ENCODE measurements at places on chromosomes 1 and 21. TPM values are rescaled to one million over a fixed set of nuclear protein-coding genes. Genes with fewer than 3 reads are reported as not detected.

DNA sequence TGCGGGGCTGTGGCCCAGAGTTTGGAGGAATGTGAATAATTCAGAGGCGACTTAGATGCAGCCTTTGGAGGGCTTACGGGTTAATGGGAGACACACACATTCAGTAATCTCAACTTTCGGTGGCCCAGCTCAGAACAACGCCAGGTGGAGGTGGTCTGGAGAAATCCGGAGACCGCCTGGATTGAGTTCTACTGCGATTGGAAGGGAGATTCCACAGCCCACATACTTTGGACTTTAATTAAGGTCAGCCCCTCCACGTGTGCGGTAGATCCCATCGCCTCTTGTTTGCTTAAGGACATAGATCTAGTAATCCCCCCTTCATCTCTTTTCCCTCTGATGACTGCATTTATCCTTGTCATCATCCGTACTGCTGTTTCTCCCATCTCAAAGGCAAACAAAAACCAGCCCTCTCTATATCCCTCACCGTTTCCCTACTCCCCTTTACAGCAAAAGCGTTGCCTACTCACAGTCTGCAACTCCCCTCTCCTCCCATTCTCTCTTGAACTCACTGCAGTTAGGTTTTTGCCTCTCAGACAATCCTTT, 720 bp upstream of the BSDC1 start:
- H3K36me3 ChIP-seq = peaks cover 32% of the 10 kb centered on the region
- H3K27ac ChIP-seq = peak overlapping the region; percentile 97
- peak overlapping the region; percentile 81 for H3K4me3 ChIP-seq
- no peak for DNase-seq

Gene SFN
- 0.16 TPM for total RNA-seq

- H3K36me3 ChIP-seq = no peaks in the 10 kb centered on the region
- H3K27ac ChIP-seq = peak overlapping the region; percentile 41
- H3K4me3 ChIP-seq = no peak overlapping the region
Measured at GRCh38 chr1:180524160-180524914, 22.0 kb upstream of the ACBD6 start.

Gene TDRD10
- 2.6 TPM for total RNA-seq

Gene STRIP1
- total RNA-seq = 18.1 TPM

Gene TRIM17
- total RNA-seq = 0.36 TPM

DNA sequence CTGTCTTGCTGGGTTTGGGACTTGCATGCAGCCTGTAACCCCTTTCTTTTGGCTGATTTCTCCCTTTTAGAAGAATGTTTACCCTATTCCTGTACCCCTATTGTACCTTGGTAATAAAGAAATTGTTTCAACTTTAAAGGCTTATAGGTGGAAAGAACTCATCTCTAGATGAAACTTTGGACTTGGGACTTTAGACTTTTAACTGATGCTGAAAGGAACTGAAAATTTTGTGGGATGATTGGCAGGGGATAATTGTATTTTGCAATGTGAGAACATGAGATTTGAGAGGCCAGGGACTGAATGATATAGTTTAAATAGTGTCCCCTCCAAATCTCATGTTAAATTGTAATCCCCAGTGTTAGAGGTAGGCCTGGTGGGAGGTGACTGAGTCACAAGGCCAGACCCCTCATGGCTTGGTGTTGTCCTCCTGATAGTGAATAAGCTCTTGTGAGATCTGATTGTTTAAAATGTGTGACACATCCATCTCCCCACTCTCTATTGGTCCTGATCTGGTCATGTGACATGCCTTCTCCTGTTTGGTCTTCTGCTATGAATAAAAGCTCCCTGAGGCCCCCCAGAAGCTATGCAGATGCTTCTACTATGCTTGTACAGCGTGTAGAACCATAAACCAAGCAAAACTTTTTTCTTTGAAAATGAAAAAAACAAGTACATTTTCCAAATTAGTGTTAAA, 1621.3 kb upstream of the B3GALT2 start:
- H3K4me1 ChIP-seq = peaks cover 12% of the 10 kb centered on the region
- no peak overlapping the region for H3K27ac ChIP-seq
- no peaks in the 10 kb centered on the region for H3K36me3 ChIP-seq

DNA sequence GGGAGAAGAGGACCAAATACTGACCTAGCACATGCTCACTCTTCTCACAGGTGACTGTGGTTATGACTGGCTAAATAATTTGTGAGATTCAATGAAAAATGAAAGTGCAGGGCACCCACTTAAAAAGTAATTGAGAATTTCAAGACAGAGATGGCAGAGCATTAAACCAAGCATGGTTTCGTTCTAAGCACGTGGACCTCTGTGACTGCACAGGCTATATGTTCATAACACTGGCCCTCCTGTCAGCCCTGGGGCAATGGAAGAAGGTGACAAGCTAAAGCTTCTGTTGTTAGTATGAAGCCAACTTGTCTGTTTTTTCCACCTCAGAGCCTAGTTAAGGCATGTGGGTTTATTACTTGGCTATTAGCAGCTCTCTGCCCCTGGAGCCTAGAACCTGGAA, 130.9 kb downstream of the FASLG start:
- no peak for DNase-seq
- H3K27ac ChIP-seq = no peak overlapping the region
- no peaks in the 10 kb centered on the region for H3K36me3 ChIP-seq
- no peaks in the 10 kb centered on the region for H3K4me1 ChIP-seq

- H3K36me3 ChIP-seq = no peaks in the 10 kb centered on the region
- H3K4me3 ChIP-seq = no peak overlapping the region
Measured at GRCh38 chr1:177897281-177897997, 72.4 kb downstream of the SEC16B start.

DNA sequence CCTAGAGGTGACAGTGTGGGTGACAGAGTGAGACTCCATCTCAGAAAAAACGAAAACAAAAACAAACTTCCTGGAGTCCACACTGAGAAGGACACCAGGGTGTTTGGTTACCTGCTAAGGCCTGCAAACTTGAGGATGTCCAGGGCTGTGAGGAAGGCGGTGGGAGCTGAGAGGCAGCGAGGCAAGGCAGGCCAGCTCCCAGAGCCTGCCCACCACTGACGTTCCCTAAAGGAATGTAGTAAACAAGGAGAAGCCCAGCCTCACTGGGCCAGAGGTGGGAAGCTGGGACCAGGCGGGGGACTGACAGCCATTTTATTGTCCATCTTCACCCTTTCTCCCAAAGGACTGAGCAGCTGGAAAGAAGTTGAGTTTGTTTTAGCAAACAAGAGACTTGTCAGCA, 24.1 kb downstream of the SHISA4 start:
- DNase-seq = no peak
- H3K4me3 ChIP-seq = no peak overlapping the region
- no peaks in the 10 kb centered on the region for H3K27me3 ChIP-seq
- H3K27ac ChIP-seq = peak overlapping the region; percentile 57

- H3K27ac ChIP-seq = no peak overlapping the region
- H3K4me1 ChIP-seq = peaks cover 46% of the 10 kb centered on the region
- H3K27me3 ChIP-seq = no peaks in the 10 kb centered on the region
Measured at GRCh38 chr1:68116643-68117235, 66.3 kb upstream of the DIRAS3 start.

DNA sequence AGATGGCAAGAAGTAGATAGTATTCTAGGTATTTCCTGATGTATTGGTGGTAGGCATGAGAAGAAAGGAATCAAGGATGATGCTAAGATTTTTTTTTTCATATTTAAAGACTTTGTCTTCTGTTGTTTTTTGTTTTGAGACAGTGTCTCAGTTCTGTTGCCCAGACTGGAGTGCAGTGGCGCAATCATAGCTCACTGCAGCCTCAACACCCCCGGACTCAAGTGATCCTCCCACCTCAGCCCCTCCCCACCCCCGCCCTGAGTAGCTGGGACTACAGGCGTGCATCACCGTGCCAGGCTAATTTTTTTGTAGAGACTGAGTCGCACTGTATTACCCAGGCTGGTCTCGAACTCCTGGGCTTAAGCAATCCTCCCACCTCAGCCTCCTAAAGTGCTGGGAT, 2.8 kb upstream of the CAPZB start:
- no peak for DNase-seq
- H3K36me3 ChIP-seq = peaks cover 3% of the 10 kb centered on the region
- no peaks in the 10 kb centered on the region for H3K27me3 ChIP-seq
- H3K4me1 ChIP-seq = peaks cover 48% of the 10 kb centered on the region

DNA sequence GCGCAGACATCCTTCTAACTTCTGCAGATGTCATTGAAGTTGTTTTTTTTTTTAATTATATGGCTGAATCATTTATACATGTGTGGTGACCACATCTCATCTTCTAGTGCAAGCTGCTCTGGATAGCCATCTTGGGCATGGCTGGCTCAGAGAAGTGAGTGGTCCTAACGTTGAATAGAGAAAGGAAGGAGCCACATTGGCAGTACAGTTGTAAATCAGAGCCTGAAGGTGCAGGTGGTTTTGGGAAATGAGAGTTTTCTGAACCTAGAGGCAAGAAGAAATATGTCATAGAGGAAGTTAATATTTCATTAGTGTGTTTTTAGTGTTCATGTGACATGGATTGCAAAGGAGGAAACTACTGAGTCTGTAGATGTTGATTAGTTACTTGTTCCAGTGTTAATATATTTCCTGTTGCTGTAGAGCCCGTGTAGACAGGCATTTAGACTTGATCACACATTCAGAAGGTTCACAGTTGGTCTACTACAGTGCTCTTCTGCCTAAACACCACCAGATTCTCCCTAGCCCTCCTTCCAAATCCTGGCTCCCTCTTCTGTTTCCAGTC, 163.7 kb downstream of the ROR1 start:
- no peaks in the 10 kb centered on the region for H3K36me3 ChIP-seq
- no peaks in the 10 kb centered on the region for H3K27me3 ChIP-seq
- no peak for DNase-seq
- H3K4me3 ChIP-seq = no peak overlapping the region
- no peak overlapping the region for H3K27ac ChIP-seq
- H3K4me1 ChIP-seq = peaks cover 22% of the 10 kb centered on the region

DNA sequence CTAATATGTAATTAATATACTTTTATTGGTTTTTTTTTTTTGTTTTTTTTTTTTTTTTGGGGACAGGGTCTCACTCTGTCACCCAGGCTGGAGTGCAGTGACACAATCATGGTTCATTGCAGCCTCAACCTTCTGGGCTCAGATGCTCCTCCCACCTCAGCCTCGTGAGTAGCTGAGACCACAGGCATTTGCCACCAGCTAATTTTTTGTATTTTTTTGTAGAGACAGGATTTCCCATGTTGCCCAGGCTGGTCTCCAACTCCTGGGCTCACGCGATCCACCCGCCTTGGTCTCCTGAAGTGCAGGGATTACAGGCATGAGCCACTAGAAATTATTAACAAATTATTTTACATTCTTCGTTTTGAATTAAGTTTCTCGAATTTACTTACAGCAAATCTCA, 16.8 kb upstream of the POGZ start:
- peaks cover 15% of the 10 kb centered on the region for H3K4me1 ChIP-seq
- no peaks in the 10 kb centered on the region for H3K36me3 ChIP-seq
- H3K27ac ChIP-seq = no peak overlapping the region

DNA sequence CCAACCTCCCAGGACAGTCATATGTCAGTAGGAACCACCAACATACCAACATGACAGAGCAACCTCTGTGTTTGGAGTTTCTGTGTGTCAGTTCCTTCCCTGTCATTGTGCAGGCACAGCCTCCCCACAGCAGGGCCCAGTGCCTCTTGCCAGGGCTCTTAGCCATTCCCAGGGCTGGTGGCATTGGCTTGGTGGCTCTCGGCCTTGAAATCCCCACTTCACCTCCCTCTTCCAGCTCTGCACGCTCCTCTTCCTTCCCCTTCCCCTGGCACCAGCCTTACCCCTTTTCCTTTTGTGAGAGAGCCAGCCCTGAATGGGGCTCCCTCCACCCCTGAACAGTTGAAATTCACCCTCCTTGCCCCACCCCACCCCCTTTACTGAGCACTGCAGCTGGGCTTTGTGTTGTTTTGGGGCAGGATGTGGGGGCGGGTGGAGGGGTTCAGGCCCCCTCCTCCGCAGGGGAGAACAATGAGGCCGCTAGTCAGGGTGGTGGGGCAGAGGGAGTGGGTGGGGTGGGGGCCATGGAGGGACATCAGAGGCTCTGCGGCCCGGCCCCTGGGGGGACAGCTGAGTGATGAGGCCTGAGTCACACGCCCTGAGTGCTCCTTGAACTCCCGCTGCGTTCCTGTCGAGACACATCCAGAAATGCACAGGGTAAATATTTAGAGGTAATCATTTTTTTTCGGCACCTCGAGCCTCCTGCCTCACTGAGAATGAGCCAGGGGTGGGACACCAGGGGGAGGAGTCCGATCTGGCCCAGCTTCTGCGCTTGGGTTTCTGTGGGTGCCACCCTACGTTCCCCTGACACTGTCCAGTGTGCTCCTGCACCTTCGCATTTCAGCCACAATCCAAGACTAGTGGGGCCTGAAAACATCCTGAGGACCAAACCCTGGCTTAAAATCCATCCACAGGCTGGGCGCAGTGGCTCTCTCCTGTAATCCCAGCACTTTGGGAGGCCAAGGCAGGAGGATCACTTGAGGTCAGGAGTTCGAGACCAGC, 28.6 kb downstream of the LGR6 start:
- H3K36me3 ChIP-seq = no peaks in the 10 kb centered on the region
- peaks cover 16% of the 10 kb centered on the region for H3K4me1 ChIP-seq
- H3K27ac ChIP-seq = no peak overlapping the region
- no peak overlapping the region for H3K4me3 ChIP-seq
- H3K27me3 ChIP-seq = peaks cover 46% of the 10 kb centered on the region

GRCh38 chr1:71565262-71565661, 484.4 kb upstream of the ZRANB2 start:
- H3K27ac ChIP-seq = peak overlapping the region; percentile 21
- peak; percentile 11 for DNase-seq
- peaks cover 16% of the 10 kb centered on the region for H3K4me1 ChIP-seq
- no peaks in the 10 kb centered on the region for H3K27me3 ChIP-seq
- H3K36me3 ChIP-seq = no peaks in the 10 kb centered on the region
- no peak overlapping the region for H3K4me3 ChIP-seq

Gene LCE1B
- total RNA-seq = not detected

GRCh38 chr1:226371866-226372490, 35.9 kb downstream of the PARP1 start:
- H3K36me3 ChIP-seq = peaks cover 88% of the 10 kb centered on the region
- no peak for DNase-seq
- no peak overlapping the region for H3K4me3 ChIP-seq
- peak overlapping the region; percentile 74 for H3K27ac ChIP-seq
- H3K4me1 ChIP-seq = peaks cover 57% of the 10 kb centered on the region

GRCh38 chr1:9671377-9672140, 20.0 kb downstream of the PIK3CD start:
- no peak overlapping the region for H3K4me3 ChIP-seq
- H3K36me3 ChIP-seq = no peaks in the 10 kb centered on the region
- peaks cover 35% of the 10 kb centered on the region for H3K27me3 ChIP-seq

DNA sequence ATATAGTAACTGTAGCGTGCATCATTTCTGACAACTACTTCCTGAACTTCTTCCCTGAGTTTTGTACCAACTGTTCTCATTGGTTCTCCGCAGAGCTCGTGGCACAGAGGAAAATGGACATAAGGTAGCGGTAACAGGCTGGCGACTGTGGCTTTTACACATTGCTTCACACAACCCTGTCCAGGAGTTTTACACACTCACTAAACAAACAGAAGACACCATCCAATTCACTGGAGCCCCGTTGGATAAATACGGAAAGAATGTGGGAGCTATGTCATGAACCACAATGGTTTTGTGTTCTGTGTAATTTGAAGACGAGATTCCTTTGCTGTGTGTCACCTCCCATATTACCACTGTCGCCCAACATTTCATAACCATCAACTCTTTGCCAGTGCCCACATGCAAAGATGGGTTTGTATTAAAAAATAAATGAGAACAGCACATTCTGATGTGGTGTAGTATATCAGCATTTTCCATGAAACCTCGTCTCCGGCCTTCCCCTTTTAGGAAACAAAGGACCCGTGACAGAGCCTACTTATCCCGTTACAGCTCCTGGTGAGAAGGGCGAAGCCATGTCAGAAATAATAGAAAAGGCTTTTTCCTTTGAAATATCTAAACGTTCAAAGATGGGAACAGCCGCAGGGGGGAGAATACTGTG, 47.4 kb upstream of the ENAH start:
- DNase-seq = no peak
- no peak overlapping the region for H3K27ac ChIP-seq
- no peaks in the 10 kb centered on the region for H3K27me3 ChIP-seq
- peaks cover 35% of the 10 kb centered on the region for H3K4me1 ChIP-seq

Measured in left ventricle myocardium inferior (tissue), 1 donor.